Colonic mucosa (tissue), 4 donors: ENCODE measurements at places on chromosomes 1 and 21.

GRCh38 chr1:151620286-151620685 is 8.4 kb downstream of the SNX27 start:
- DNase-seq, result no peak

DNA sequence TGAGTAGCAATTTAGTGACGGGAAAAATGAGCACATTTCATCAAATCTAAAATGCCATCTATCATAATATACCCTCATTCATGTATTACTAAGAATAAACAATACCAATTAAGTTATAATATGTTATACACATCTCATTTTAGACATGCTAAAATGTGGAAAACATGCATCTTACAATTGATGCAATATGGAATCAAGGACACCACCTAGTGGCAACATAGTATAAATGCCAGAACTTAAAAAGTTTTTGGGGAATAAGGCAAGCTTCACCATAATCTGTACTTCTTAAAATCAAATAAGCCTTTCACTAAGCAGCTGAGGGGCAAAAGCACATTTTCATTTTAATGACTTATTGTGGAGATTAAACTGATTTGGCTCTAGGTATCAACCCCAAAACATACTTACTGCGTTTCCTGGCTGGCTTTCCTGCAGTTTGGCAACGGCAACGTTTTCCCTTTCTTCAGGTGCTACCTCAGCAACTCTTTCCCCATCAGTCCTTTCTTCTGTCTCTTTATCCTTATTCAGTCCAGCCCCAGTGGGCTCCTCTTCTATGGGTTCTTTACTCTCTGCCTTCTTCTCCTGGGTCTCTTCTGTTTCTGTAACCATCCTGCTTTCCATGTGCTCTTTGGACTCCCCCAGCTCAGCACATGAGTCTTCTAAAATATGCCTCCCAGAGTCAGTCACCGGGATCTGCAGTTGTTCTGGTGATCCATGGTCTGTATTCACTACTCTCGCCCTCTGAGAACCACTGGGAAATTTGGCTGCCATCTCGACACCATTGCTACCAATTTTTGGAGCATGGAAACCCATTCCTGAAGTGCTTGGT is 11.4 kb downstream of the SDE2 start:
- DNase-seq, result no peak

- DNase-seq, result no peak
These were observed 515 bp downstream of the MAN1C1 start for GRCh38 chr1:25616987-25617624.

DNA sequence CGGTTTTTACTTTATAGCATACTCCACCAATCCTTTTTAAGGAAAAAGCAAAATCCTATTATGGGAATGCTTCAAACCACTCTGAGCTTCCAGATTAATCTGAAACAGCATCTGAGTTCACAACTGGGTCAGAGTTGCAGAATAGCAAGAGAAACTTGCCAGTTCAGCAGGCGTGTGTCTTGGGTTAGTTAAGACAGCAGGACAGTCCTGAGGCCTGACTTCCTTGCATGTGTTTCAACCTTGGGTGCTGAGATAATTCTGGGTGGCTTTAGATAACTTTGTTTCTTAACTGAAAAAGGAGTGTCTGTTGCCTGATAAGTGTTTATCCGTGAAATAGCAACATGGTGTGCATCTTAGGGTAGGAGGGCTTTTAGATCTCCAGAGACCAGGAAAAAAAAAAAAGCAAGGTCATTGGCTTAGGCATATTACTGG is 169.2 kb downstream of the DHRS3 start:
- no peak for DNase-seq

DNA sequence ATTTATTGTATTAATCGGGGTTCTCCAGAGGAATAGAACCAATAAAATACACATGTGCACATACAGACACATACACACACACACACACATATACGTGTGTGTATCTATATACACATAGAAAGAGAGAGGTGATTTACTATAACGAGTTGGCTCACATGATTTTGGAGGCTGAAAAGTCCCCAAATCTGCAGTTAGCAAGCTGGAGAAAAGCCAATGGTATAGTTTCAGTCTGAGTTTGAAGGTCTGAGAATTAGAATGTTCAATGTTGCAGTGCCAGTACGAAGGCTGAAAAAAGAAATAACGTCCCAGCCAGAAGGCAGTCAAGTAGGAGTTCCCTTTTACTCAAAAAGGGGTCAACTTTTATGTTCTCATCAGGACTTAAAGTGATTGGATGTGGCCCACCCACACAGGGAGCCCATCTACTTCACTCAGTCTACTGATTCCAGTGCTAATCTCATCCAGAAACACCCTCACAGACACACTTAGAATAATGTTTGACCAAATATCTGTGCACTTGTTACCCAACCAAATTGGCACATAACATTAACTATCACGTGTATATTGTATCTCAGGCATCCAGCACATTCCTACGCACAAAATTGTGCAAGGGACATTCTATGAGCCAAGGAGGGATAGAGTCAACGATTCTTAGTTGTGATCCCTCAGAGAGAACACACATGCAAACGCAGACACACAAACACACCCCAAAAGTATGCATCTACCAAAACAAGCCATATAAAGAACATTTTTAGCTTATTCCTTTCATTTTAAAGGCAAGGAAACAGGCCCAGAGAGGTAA is 195.5 kb upstream of the DUSP10 start:
- no peak for DNase-seq

GRCh38 chr21:42233067-42233961 is 14.4 kb downstream of the ABCG1 start:
- peak; percentile 76 for DNase-seq

GRCh38 chr1:7383671-7384520 is 387.2 kb upstream of the VAMP3 start:
- DNase-seq, result peak; percentile 9

GRCh38 chr1:221093903-221094791 is 214.9 kb downstream of the HLX start:
- no peak for DNase-seq

DNA sequence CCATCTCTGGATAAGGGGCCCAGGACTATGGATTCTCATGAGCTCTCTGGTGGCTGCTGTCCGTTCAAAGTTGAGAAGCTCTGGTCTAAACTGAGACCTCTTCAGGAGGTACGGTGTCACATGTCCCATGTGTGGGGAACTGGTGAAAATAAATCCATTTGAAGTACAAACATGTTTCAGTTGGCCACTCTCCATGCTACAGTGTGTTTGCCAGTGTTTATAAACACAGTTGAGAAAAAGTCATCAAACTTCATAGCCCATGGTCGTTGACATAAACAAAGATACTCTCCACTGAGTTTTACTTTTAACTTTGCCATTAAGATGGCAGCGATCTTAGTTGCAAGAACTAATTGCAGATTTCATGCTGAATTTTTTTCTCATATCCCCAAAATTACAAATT is 72.8 kb downstream of the PSMG1 start:
- DNase-seq, result no peak

GRCh38 chr1:6185151-6185550 is 5.0 kb upstream of the CHD5 start:
- no peak for DNase-seq

GRCh38 chr1:29105822-29106221 is 17.9 kb downstream of the TMEM200B start:
- no peak for DNase-seq

GRCh38 chr1:173190101-173190936 is 16.8 kb downstream of the TNFSF4 start:
- DNase-seq, result peak; percentile 80

GRCh38 chr1:227793948-227794816 is 21.3 kb upstream of the PRSS38 start:
- DNase-seq, result peak; percentile 41

DNA sequence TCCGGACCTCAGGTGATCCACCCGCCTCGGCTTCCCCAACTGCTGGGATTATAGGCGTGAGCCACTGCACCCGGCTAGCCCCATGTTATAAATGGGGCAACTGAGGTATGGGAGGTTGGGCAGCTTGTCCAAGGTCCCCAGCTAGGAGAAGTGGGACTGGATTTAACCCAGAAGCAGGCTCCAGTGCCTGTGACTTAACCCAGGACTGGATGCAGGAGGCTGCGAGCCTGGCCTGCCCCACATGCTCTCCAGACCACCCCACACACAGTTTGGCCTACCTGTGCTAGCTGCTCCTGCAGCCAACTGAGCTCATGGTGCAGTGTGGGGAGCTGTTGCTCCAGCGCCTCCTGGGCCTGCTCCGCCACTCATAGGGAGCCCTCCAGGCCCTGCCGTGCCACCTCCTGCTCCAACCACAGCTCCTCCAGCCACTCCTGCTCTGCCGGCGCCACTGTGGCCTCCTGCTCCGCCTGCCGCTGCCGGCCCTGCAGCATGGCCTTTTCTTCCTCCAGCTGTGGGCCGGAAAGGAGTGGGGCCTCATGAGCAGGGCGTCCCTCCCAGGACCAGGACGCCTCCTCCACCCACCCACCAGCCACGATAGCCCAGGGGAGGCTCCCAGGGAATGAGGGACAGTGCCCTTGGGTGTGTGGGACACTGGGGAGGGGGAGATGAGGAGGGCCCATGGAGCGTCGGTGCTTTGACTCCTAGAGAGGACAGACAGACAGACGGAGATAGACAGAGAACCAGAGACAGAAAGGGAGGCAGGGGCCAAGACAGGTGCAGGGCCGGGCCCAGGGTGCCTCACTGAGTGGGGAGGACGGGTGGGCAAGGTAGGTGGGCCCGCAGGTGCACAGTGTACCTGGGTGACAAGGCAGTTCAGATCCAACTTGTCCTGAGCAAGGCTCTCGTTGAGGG is 12.4 kb upstream of the NBPF1 start:
- no peak for DNase-seq

- no peak for DNase-seq
These were observed 262.8 kb upstream of the PBX1 start for GRCh38 chr1:164296172-164296571.

DNA sequence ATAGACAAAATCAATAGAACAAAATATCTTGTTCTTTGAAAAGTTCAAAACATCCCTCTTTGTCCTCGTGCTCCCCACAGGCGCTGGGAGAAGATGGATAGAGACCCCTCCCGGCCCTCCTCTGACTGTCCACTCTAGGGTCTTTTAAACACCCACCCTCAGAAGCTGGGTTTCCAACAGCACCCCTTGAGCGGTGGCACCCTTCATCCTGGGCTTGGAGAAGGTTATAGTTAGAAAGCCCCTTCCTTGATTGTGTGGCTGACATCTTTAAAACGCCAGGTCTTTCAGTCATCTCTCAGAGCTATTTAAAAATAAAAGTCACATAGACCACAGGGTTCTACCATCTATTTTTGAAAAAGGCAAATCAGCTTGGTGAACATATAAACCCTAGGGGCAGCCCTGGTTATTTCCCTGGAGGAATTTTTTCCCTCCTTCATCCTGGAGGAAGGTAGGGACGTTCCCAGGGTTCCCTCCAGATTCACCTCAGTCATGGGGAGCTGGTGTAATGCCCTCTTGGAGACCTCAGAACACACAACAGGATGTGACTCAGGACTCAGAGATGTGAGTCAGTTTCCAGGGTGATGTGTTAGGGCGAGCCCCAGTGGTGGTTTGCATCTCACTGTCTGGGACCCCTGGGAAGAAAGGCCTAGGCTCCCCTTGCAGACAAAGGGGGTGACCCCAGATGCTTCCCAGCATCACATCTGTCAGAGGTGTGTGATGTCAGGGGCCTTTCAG is 138.5 kb downstream of the CLIC6 start:
- no peak for DNase-seq

- no peak for DNase-seq
These were observed 28.2 kb downstream of the APP start for GRCh38 chr21:26142363-26142762.

DNA sequence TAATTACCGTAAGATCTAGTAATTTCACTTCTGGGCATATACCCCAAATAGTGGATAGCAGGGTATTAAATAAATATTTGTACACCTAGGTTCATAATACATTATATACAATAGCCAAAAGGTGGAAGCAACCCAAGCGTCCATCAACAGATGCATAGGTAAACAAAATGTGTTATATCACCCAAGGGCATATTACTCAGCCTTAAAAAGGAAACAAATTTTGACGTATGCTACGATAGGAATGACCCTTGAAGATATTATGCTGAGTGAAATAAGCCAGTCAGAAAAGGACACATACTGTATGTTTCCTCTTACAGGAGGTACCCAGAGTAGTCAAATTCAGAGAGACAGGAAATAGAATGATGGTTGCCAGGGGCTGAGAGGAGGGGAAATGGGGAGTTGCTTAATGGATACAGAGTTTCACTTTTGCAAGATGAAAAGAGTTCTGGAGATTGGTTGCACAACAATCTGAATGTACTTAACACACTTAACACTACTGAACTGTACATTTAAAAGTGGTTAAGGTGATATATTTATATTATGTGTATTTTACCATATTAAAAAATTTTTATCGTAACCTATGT is 36.6 kb upstream of the KCTD3 start:
- DNase-seq, result no peak

- no peak for DNase-seq
These were observed 41.8 kb downstream of the S100B start for GRCh38 chr21:46562964-46563607.

- no peak for DNase-seq
These were observed 100.7 kb upstream of the SLC25A33 start for GRCh38 chr1:9438431-9439073.

DNA sequence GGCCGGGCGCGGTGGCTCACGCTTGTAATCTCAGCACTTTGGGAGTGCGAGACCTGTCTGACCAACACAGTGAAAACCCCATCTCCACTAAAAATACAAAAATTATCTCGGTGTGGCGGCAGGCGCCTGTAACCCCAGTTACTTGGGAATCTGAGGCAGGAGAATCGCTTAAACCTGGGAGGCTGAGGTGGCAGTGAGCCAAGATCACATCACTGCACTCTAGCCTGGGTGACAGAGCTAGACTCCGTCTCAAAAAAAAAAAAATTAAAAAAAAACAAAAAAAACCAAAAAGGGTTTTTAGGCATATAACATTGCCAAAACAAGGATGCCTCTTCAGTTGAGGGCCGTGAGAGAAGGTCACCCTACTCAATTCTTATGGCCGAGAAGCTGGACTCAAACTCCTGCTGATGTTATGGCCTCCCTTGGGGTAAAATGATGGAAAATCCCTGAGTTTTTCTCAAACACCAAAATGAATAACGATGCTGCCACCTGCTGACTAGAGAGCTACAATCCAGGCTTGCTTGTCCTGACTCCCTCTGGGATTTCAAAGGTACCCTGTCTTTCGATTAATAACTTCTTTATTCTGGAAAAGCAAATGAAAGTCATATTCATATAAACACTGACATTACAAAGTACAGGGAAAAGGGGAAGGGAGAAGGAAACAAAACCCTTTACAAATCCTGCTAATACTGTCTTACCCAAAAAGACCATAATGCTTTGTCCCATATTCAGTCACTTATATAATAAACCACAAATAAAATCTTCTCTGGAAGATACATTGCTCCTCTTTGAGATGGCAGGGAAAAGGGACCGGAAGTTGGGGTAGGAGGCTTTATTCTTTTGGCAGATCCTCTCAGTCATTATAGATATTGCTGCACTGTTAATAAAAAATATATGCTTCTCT is 10.7 kb downstream of the RAB42 start:
- DNase-seq, result peak; percentile 65

DNA sequence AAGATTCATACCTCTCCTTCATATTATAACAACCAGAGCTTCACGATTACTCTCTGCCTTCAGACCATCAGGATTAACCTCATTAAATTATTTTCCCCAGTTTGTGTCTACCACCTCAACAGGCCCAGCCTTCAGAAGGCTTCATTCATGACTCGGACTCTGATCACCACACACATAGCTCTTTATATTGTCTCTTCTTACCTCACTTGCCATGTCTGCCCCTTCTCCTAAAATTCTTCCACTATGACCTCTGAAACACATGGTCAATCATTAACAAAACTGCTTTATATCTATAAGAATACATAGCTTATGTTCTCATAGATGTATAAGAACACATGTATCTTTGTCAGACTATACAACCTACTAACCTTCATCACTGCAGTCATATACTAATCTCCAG is 79.8 kb downstream of the USP1 start:
- no peak for DNase-seq

GRCh38 chr1:164723296-164723798 is 164.4 kb downstream of the PBX1 start:
- no peak for DNase-seq
